Mucosa of descending colon (tissue), 3 donors: ENCODE measurements at places on chromosomes 13 and 19. TPM values are rescaled to one million over a fixed set of nuclear protein-coding genes. Genes with fewer than 3 reads are reported as not detected.

SCEL gene
- total RNA-seq: 1.4 TPM

OR4F17 gene
- not detected for total RNA-seq

DNA sequence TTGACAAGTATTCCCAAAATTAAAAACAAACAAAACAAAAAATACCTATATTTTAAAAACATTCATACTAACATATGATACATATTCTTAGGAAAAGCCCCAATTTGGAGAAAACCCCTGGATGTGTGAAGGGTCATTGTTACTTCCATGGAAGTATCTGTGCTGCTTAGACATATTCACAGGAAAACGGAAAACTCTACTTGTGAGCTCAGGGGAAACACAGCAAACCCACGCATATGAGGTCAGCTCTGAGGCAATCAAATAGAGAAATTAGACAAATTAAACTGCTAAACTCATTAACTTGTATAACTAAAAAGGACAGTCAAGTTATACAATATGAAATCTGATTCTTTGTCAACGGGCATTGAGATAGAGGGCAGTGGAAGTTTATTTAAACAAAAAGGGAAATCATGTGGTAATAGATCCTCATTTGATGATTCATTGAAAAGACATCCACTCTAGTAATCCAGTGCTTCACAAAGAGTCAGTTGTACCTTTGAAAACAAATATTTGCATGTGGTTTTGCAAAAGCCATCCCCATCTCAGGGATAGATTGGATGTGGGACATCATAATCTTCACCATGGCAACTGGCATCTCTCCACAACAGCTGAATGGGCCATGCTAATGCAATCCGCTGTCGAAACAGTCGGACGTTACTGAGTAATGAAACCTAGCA lies 423.4 kb downstream of the ITGBL1 start:
- no peak for DNase-seq

- peak; percentile 88 for DNase-seq
These were observed 4.5 kb downstream of the TPRX2 start for GRCh38 chr19:47863514-47863936.

IGFL3 gene
- total RNA-seq: not detected

FUT3 gene
- total RNA-seq: 276 TPM

GRCh38 chr13:33236021-33236420 lies 49.5 kb downstream of the STARD13 start:
- no peak for DNase-seq

DNA sequence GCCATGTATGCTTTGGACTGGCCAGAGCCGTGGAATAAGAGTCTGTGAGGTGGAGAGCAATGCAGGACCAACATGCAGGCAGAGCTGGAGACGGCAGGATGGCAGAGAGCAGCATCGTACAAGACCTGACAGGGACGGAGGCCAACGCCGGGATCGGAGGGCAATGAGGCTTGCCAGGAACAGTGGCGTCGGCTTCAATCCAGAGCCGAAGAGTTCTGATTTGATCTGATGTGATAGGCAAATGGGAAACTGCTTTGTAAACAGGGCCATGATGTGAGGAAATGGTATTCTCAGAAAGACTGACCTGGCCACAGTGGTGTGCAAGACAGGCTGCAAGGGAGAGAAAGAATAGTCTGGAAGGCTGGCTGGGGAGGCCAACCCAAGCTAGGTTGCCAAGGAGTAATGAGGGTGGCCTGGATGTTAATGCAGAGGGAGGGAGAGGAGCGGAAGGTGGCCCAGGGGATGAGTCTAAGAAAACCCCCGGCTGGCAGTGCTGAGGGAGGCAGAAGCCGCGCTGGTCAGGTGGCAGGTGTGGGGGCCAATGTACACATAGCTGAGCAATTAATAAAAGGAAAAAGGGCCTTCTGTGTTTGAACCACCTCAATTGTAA lies 26.7 kb downstream of the RCBTB2 start:
- DNase-seq: no peak

NAT14 gene
- 3.9 TPM for total RNA-seq

GRCh38 chr13:110521296-110521680 lies 40.2 kb downstream of the RAB20 start:
- DNase-seq: no peak

- no peak for DNase-seq
These were observed 89.2 kb upstream of the WASF3 start for GRCh38 chr13:26468265-26468801.

DNA sequence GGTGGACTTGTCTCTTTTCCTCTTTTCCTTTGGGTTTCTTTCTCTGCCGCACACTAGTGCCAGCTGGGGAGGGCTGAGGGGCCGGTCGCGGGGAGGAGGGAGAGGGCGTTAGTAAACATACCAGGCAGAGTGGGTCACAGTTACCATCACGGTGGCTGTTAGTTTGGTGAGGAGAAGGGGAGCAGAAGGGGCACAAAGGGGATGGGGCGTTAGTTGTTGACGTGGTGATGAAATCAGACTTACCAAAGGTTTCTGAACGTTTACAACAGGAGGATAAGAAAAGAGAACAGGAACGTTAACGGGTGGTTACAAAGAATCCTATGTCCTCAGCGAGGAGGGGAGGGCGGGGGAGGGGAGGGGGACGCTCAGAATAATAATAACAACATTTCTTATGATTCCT lies 77.9 kb downstream of the PTPRS start:
- peak; percentile 18 for DNase-seq

- DNase-seq: no peak
These were observed 1251.9 kb downstream of the PCDH17 start for GRCh38 chr13:58883405-58883804.

FFAR2 gene
- 0.32 TPM for total RNA-seq

DNA sequence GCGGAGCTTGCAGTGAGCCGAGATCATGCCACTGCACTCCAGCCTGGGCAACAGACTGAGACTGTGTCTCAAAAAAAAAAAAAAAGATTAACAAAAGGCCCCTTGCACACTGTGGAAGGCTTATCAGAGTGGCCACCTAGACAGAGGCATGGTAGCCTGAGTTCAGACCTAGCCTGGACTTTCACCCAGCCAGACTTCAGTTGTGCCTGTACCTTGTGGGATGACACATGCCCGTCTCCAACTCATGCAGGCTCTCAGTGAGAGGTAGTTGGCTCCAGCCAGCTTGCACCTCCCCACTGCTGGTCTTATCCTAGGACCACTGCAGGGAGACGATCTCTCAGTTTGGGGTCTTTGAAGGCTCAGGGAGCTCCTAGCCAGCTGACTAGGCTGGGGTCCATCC lies 52.2 kb downstream of the GATAD2A start:
- peak; percentile 37 for DNase-seq

CFD gene
- 43.1 TPM for total RNA-seq

CLC gene
- 1.2 TPM for total RNA-seq

GRCh38 chr19:38032151-38032550 lies 125.1 kb downstream of the SIPA1L3 start:
- DNase-seq: no peak

S1PR4 gene
- 0.38 TPM for total RNA-seq

ZNF418 gene
- 15.5 TPM for total RNA-seq

DNA sequence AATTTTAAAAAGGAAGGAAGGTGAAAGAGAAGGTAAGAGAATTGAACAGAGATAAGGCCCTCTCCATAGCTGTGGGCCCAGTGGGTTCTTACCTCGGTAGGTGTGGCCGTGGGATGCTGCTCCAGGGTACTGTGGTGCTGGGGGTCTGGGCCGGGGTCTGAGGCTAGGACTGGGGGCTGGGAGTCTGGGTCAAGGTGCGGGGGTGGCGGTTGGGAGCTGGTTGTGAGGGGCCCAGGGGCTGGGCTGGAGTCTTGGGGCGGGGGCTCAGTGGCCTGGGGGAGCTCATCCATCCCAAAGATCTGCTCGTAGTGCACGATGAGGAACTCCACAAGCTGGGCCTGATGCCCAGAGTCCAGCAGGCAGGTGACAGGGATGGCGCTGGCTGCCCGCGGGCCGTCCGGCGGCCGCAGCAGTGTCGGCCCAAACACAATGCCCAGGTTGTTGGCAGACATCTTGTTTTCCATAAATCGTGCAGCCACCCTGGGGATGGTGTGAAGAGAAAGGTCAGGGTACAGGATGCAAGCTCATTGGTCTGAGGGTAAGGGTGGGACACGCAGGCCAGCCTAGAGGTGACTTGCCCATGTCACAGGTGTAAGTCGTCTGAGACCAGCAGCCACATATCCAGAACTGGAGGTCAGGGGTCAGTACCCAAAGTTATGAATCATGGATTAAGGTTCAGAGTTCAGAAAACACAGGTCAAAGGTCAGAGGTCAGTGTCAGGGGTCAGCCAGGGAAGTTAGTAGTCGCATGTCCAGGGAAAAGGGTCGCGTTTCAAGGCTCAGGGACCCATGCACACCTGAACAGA lies 5.9 kb upstream of the LPAR2 start:
- no peak for DNase-seq

DNA sequence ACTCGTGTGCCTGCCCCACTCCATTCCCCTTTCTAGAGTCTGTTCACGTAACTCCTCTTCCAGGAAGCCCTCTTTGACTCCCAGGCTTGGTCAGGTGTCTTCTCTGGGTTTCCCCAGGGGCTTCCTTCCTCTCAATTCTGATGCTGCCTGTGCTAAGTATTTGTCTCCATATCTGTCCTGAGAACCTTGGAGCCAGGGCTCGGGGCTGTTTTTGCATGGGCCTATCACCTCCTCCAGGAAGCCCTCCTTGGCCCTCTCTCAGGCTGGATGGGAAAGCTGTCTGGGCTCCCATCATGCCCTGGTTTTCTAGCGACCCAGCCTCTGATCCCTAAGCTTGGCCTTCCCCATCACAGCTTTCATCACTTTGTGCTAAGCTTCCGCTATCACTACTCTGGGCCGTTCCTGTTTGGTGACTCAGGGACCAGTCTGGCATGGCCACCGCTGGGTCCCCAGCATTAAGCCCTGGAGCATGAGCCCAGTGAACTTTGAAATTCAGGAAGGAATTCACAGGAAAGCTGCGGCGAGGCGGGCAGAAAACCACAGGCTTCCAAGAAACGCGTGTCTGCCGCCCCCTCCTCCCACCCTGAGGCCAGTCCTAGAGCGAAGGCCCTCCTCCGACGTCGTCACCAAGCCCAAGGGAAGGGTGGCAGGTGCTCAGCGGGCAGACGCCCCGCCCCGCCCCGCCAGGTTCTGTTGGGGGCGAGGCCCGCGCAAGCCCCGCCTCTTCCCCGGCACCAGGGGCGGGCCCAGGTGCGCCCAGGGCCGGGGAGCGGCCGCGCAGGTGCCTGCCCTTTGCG lies 486 bp upstream of the SPINT2 start:
- DNase-seq: peak; percentile 98

DNA sequence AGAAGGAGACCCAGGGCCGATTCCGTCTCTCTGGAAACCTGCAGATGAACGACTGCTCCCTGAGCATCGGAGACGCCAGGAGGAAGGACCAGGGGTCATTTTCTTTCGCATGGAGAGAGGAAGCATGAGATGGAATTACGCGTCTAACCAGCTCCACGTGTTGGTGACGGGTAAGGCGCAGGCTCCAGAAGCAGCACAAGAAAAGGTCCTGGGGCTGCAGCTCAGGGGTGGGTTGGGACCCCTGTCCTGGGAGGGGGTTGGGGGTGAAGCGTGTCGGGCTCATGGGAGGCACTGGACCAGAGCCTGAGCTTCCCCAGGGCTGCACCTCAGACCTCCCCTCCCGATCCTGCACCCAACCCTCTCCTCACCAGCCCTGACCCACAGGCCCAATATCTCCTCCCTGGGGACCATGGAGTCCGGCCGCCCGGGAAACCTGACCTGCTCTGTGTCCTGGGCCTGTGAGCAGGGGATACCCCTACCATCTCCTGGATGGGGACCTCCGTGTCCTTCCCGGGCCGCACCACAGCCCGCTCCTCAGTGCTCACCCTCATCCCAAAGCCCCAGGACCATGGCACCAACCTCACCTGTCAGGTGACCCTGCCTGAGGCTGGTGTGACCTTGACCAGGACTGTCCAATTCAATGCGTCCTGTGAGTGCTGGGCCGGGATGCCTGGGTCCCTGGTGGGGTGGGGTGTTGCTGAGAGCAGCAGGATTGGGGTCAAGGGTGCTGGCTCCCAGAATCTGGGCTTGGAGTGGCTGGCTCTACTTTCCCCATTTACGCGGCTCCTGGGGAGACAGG lies 39.6 kb upstream of the CD33 start:
- DNase-seq: no peak

KIRREL2 gene
- total RNA-seq: 0.09 TPM

DNA sequence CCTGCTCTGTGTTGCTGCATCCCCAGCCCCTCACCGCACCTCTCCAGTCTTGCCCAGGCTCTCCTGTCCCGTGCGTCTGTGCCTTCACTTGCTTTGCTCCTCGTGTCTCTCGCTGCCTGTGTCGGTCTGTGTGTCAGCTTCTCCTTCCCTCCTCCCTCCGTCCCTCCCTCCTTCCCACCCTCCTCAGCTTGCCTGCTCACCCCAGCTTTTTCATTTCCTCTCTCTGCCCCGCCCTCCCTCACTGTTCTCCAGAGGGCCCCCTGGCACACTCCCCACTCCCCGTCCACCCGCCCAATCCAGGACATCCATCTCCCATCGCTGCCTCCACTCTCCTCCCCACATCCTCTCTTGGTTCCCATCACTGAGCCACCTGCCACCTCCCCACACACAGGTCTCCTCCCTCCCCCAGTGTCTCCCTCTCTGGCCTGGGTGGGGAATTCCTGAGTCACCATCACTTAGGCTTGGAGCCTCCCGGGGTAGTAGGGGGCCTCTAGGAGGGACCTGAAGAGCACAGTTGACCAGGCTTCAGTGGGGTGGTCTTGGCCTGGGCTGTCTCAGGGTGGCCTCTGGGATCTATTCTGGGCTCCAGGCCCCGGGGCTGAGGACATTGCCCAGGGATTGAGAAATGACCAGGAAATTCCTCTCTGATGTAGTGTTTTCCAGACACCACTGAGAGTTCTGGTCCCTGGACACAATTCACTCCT lies at the start of gene PTGIR:
Gene PTGIR, minus strand, starts transcription at position 132 of the 704 bp plus-strand sequence. CDS start 864 bp downstream, outside the sequence.
- DNase-seq: no peak

CD22 gene
- 2.2 TPM for total RNA-seq

DNA sequence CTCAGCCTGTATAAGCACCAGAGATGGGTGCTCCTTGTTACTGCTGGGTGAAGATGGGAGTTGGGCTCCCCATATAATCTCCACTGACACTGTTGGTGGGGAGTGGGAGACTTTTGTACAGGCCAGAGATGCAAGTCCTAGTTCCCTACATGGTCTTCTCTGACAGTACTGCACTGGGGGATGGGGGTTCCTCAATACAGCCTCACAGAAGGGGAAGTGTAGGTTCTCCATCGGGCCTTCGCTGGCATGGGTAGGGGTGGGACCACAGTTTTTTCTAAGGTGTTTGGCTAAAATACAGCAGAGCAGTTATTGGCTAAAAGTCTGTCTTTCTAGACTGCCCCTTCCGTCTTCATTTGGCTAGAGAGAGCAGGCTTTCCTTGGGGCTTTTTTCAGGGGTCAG lies 167.2 kb upstream of the SERP2 start:
- DNase-seq: no peak

DNA sequence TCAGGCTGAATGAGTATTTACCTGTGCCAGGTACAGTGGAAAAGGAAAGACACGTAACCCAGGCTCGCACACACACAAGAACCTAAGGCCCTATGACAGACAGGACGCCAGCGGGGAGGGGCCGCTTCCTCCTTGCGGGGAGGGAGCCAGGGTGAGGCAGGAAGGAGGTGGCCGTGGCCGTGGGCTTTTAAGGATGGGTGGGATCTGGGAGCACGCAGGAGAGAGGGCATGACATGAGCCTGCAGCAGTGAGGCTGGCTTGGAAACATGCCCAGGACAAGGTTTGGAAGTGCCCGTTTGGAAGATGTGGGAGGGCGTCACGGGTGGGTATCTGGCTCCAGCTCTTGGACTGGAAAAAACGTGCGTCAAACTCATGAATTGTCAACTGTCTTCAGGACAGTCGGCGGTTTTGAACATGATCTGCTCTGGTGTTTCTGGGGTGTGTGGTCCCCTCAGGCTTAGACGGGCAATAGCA lies 20.1 kb downstream of the SH3GL1 start:
- DNase-seq: peak; percentile 55

- no peak for DNase-seq
These were observed 34.9 kb downstream of the RXFP2 start for GRCh38 chr13:31774186-31774750.
